ENCODE measurements at places on chromosomes 4 and X.

DNA sequence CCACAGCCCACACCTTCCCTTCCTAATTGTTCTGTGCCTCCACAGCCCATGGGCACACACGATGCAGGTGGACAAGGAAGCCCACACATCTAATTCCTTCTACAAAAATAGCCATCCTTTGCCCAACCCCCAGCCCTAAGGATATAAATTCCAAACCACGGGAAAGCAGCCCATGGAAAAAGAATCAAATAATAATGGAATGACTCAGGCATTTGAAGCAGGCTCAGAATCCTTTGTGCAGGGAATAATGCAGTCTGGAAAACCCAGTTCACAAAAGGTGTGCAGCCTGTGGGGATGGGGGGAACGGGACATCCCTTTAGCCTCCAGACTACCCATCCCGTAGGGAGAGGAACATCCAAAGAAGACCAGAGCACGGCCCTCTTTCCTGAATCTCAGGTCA lies 342.3 kb upstream of the GALNT7 start:
- no peak overlapping the region for H3K27ac ChIP-seq
- H3K36me3 ChIP-seq, result no peaks in the 10 kb centered on the region
- H3K4me1 ChIP-seq, result no peaks in the 10 kb centered on the region
- H3K27me3 ChIP-seq, result 0 out of 2 replicates have a peak, but pooled peaks cover 2% of the 10 kb centered on the region
- no peak overlapping the region for H3K4me3 ChIP-seq

DNA sequence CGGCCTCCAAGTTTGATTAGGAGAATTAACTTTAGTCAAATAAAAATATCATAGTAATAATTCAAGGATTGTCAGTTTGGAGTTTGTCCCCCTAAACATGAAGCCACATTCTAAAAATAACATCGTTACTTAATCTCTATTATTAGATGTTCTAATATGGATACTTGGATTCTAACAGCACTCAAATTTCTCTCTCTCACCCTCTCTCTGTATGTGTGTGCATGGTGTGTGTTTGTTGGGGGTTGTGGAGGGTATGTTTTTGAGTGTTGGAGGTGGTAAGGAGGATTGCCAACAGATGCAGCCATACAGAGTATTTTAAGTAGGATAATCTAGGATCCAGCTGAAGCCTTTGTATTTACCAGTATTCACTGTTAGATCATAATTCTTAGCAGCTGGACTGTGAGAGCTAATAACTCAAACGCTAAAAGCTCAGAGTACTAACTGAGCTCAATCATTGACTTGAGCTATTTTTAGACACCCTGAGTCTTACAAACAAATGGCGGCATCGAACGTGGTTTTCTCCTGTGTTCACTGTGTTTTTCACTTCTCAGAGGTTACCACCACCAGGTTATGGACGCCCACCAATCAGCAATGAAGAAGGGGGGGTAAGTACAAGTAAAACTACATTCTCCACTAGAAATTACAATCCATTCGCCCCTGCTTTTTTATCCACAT lies 8.8 kb downstream of the ENAM start:
- DNase-seq, result peak; percentile 2
- H3K36me3 ChIP-seq, result no peaks in the 10 kb centered on the region
- H3K27me3 ChIP-seq, result no peaks in the 10 kb centered on the region
- H3K4me3 ChIP-seq, result no peak overlapping the region
- no peak overlapping the region for H3K27ac ChIP-seq

DNA sequence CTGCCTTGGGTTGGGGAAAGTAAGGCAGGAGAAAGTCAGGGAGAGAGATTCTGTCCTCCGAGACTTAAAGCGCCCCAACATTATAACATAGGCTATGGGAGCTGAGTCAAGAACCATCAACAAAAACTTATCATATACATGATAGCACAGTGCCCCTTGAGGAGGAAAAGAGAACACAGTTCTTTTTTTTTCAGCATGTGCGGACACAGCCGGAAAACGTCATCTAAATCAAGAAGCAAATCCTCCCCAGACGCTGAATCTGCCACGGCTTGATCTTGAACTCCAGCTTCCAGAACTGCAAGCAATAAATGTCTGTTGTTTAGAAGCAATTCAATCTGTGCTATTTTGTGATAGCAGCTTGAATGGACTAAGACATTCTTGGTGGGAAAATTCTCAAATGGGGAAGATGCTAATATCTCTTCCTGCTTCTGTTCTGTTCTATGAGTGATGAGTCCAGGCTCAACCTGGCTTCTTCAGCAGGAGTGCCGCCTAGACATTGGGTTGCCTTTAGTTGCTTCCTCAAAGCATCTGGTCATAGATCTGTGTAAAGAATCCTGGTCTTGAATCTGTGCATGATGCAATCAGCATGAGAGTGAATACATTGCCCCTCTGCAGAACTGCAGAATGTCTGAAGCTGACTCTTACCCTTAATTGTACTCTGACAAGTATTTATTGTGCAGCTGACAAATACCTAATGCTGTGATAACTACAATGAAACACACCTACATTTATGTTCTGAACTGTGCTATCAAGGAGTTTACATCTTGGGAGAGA lies 549.8 kb upstream of the PRKX start:
- no peak overlapping the region for H3K27ac ChIP-seq
- peak; percentile 2 for DNase-seq
- H3K4me3 ChIP-seq, result no peak overlapping the region

DNA sequence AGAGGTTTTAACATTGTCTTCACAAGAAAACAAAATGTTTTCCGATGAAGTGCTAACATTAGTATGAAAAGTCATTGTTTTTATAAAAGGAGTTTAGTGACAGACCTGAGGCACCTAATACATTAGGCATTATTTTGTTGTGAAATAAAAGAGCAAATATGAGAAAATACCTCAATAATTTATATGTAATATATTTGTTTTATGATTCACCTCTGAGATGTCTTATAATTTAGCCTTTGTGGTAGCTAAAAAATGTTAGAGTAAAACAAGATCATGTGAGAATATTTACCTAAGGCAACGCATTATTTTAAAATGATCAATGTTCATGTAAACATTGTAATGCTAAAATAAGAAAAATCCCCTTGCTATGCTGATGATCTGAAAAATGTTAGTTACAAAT lies 100.9 kb upstream of the WDFY3 start:
- H3K4me1 ChIP-seq, result no peaks in the 10 kb centered on the region
- no peak for DNase-seq
- no peak overlapping the region for H3K4me3 ChIP-seq
- H3K27ac ChIP-seq, result no peak overlapping the region
- no peaks in the 10 kb centered on the region for H3K36me3 ChIP-seq

- no peak for DNase-seq
- H3K27ac ChIP-seq, result no peak overlapping the region
- H3K27me3 ChIP-seq, result no peaks in the 10 kb centered on the region
- no peaks in the 10 kb centered on the region for H3K36me3 ChIP-seq
Observed at GRCh38 chr4:159242427-159242826, 139.5 kb downstream of the RAPGEF2 start.

GRCh38 chr4:27666943-27667342 lies 806.3 kb downstream of the STIM2 start:
- no peak overlapping the region for H3K27ac ChIP-seq
- H3K4me1 ChIP-seq, result no peaks in the 10 kb centered on the region
- no peak overlapping the region for H3K4me3 ChIP-seq
- DNase-seq, result no peak
- H3K36me3 ChIP-seq, result no peaks in the 10 kb centered on the region

- no peak overlapping the region for H3K4me3 ChIP-seq
- H3K27me3 ChIP-seq, result no peaks in the 10 kb centered on the region
- H3K36me3 ChIP-seq, result no peaks in the 10 kb centered on the region
- no peak overlapping the region for H3K27ac ChIP-seq
- H3K4me1 ChIP-seq, result no peaks in the 10 kb centered on the region
Observed at GRCh38 chr4:36056136-36056535, 188.2 kb downstream of the ARAP2 start.

GRCh38 chr4:118745357-118745756 lies 60.2 kb downstream of the METTL14 start:
- DNase-seq, result no peak
- no peaks in the 10 kb centered on the region for H3K27me3 ChIP-seq
- peak overlapping the region; percentile 81 for H3K27ac ChIP-seq
- no peak overlapping the region for H3K4me3 ChIP-seq
- peaks cover 71% of the 10 kb centered on the region for H3K36me3 ChIP-seq

DNA sequence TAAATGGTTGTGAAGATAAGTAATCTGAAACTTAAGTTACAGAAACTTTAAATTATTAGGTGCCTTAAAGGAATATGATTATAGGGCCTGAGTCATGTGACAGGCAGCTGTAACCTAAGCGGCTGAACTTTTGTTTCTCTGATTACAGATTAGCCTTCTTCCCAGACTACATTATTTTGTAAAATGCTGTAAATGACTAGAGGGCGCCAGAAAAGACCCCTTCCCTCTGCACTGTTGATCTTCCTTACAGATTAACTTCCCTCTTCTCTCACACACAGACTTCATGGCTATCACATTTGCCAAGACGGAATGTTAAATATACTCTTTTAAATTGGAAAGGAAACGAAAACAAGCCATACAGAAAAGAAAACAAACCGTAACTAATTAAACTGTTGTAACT lies 96.6 kb downstream of the EVC2 start:
- H3K27ac ChIP-seq, result no peak overlapping the region
- no peak overlapping the region for H3K4me3 ChIP-seq

DNA sequence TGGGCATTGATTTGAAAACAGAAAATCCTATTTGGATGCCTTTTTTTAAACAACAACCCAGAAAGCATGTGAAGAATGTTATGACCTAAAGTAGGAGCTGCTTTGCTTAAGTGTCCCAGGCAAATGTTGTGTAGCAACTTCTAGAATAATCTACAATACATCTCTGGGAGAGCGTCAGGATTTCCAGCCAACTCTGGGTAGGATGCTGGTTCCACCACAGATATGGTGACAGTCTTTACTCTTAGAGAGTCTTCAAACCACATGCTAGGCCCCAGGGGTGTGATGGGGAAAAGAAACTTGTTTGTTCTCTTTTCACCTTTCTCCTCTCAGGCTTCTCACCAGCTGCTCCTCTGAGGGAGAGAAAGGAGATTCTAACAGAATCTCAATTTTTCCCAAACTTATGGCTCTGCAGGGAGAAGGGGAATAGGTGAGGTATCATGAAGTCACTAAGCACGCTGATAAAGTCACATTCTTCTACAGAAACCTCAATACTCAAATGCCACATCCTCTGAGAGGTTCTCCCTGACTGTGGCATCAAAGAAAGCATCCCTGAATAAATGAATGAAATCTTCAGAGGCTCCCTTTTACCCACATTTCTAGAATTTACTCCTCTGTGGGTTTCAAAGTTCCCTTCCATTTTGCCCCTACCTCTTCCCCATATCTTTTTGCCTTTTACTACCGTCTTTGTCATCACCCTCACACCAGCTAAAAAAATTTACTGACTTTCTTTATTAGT lies 171.6 kb upstream of the RAI2 start:
- no peak overlapping the region for H3K4me3 ChIP-seq
- no peaks in the 10 kb centered on the region for H3K27me3 ChIP-seq
- H3K27ac ChIP-seq, result no peak overlapping the region
- no peak for DNase-seq
- no peaks in the 10 kb centered on the region for H3K36me3 ChIP-seq

DNA sequence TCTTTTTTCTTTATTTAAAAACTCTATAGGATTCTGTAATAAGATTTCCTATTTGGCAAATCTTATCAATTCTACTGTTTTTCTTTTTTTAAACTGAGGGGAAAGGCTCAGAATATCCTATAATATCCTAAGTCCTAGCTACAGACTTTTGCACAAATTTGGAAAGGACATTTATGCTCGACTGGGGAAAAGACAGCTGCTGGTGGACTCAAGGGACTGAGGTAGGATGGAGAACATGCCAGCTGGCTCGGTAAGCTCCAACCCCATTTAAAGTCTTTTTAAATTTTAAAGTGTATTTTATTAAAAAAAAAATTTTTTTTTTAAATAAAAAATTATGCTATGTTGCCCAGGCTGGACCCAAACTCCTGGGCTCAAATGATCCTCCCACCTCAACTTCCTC lies 36.8 kb downstream of the BOD1L1 start:
- no peak overlapping the region for H3K4me3 ChIP-seq
- H3K27ac ChIP-seq, result no peak overlapping the region
- no peaks in the 10 kb centered on the region for H3K27me3 ChIP-seq

DNA sequence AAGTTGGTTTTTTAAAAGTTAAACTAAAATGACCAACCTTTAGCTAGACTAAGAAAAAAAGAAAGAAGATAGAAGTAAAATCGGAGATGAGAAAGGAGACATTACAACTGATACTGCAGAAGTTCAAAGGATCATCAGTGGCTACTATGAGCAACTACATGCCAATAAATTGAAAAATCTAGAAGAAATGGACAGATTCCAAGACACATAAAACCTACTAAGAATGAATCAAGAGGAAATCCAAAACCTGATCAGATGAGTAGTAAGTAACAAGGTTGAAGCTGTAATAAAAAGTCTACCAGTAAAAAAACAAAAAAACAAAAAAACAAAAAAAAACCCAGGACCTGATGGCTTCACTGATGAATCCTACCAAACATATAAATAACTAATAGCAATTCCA lies 16.1 kb downstream of the IQCM start:
- H3K27ac ChIP-seq, result no peak overlapping the region
- H3K4me3 ChIP-seq, result no peak overlapping the region
- H3K4me1 ChIP-seq, result no peaks in the 10 kb centered on the region
- H3K36me3 ChIP-seq, result no peaks in the 10 kb centered on the region
- no peaks in the 10 kb centered on the region for H3K27me3 ChIP-seq

- H3K27me3 ChIP-seq, result no peaks in the 10 kb centered on the region
- DNase-seq, result no peak
- peaks cover 10% of the 10 kb centered on the region for H3K4me1 ChIP-seq
- H3K36me3 ChIP-seq, result no peaks in the 10 kb centered on the region
- no peak overlapping the region for H3K27ac ChIP-seq
Observed at GRCh38 chr4:53510321-53510720, 81.0 kb downstream of the LNX1 start.

GRCh38 chr4:147247579-147247978 lies 233.3 kb upstream of the EDNRA start:
- no peak overlapping the region for H3K4me3 ChIP-seq
- no peaks in the 10 kb centered on the region for H3K4me1 ChIP-seq
- peaks cover 6% of the 10 kb centered on the region for H3K27me3 ChIP-seq
- H3K27ac ChIP-seq, result no peak overlapping the region

- DNase-seq, result peak; percentile 93
- no peak overlapping the region for H3K4me3 ChIP-seq
- 0 out of 2 replicates have a peak, but pooled peaks cover 5% of the 10 kb centered on the region for H3K4me1 ChIP-seq
- H3K27ac ChIP-seq, result no peak overlapping the region
- no peaks in the 10 kb centered on the region for H3K27me3 ChIP-seq
- no peaks in the 10 kb centered on the region for H3K36me3 ChIP-seq
Observed at GRCh38 chr4:24730256-24731001, 64.9 kb upstream of the SOD3 start.

GRCh38 chr4:37561196-37561802 lies 124.9 kb downstream of the RELL1 start:
- no peaks in the 10 kb centered on the region for H3K4me1 ChIP-seq
- no peak for DNase-seq
- no peaks in the 10 kb centered on the region for H3K36me3 ChIP-seq
- no peak overlapping the region for H3K27ac ChIP-seq
- H3K27me3 ChIP-seq, result no peaks in the 10 kb centered on the region
